ENCODE measurements at places on chromosomes 11 and 22.

GRCh38 chr11:60862171-60862570 is 5.2 kb upstream of the ZP1 start:
- DNase-seq = no peak

- DNase-seq = no peak
Observed at GRCh38 chr22:19800761-19801244, 40.2 kb downstream of the TBX1 start.

- DNase-seq = no peak
Observed at GRCh38 chr22:45125188-45125587, 38.5 kb upstream of the NUP50 start.

- DNase-seq = no peak
Observed at GRCh38 chr11:44327730-44328129, 17.8 kb upstream of the ALX4 start.

- no peak for DNase-seq
Observed at GRCh38 chr22:29342577-29343312, 27.2 kb upstream of the RASL10A start.

- DNase-seq = no peak
Observed at GRCh38 chr11:35539781-35540281, 14.4 kb upstream of the PAMR1 start.

DNA sequence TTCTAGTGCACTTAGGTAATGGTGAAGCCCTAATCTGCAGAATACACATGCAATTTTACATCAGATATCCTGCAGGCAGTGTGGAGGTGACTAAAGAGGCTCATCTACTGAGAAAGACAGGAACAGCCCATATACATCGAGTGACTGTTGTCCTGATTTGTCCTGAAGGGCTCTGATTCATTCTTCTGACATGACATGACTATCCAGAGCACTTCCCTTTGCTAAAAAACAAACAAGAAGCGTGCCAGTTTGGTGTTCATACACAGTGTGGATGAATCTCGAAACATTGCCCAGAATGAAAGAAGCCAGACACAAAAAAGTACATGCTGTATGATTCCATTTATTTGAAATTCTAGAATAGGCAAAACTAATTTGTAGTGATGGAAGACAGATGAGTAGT is 48.0 kb upstream of the AMPD3 start:
- no peak for DNase-seq

GRCh38 chr11:107496011-107496410 is 38.4 kb upstream of the CWF19L2 start:
- DNase-seq = no peak

- DNase-seq = no peak
Observed at GRCh38 chr11:68928136-68928880, 24.6 kb downstream of the IGHMBP2 start.

DNA sequence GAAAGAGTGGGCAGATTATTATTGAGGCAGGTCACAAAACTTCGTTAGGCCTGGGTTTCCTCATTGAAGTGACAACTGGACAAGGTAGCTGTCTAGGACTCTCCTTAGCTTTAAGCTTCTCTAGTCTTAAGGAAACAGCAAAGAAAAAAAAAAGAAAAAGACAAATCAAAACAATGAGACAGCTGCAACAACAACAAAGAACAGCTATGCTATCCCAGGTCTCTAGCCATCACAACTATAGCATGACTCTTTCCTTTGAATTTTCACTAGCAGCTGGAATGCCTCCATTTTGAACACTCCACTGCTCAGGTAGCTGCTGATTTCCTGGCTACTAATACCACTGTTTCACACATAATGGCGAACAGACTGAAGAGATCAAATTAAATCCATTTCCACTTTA is 302.4 kb upstream of the SORL1-AS1 start:
- DNase-seq = no peak

DNA sequence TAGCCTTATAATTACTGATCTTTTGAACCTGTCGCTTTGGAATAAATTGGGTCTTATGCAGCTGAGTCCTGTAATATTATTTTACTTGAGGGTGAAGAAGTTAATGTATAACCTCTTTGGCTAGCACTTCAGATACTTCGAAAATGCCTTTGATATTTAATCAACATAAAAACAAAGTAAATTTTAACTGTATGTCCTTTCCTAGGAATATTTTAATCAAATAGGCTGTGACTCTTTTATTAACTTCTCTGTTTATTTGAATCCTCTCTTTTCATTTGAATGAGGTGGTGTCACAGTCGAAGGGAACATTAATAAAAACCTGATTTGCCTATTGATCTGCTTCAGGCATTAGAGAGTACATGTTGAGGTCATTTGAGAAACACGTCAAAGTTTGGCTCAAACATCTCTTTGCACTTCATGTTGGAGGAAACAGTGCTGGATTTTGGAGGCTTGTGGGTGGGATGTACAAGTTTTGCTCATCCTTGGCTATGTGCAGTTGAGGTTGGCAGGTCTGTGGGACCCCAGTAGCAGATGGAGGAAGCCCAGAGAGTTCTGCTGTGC is 143.6 kb downstream of the NCAM1 start:
- DNase-seq = no peak

GRCh38 chr11:7628660-7629059 is 44.6 kb downstream of the CYB5R2 start:
- no peak for DNase-seq

GRCh38 chr22:31650391-31650790 is 11.6 kb downstream of the PISD start:
- DNase-seq = no peak

DNA sequence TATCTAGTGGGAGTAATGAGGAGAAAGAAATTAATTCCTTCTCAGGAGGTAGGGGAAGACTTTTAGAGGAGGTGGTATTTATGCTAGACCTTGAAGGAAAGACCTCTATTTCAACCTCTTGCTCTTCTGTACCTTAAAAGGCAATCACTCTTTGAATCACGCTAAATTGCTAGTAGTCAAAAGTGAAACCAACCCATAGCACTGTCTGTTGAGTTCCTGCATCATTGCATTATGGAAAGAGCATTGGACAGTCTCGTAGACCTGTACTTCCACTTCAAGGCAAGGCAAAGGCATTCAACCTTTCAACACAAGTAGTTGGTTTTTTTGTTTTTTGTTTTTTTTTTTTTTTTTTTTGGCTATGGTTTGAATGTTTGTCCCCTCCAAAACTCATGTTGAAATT is 770.4 kb downstream of the ETS1 start:
- no peak for DNase-seq

DNA sequence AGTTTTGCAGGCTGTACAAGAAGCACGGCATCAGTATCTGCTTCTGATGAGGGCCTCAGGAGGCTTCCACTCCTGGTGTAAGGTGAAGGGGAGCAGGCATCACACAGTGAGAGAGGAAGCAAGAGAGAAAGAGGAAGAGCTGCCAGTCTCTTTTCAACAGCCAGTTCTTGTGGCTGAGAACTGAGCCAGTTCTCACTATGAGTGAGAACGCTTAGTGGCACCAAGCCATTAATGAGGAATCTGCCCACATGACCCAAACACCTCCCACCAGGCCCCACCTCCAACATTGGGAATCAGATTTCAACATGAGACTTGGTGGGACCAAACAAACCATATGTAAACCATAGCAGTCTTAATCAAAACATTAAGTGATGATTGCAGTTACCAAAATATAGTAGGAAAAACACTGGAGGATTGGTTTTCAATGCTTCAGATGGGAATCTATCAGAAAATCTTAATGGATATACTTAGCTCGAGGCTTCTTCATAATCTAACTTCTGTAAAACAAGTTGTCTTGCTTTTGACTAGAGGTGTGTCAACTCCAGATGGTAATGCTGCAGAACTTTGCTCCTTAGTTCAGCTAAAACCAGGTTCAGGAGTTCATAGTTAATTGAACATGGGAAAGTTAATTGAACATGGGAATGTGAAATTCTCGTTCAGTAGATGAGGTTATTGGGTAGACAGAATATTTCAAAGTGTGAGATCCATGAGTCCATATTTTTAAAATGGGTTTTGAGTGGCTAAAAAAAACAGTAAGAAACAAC is 12.2 kb downstream of the FAR1 start:
- no peak for DNase-seq

DNA sequence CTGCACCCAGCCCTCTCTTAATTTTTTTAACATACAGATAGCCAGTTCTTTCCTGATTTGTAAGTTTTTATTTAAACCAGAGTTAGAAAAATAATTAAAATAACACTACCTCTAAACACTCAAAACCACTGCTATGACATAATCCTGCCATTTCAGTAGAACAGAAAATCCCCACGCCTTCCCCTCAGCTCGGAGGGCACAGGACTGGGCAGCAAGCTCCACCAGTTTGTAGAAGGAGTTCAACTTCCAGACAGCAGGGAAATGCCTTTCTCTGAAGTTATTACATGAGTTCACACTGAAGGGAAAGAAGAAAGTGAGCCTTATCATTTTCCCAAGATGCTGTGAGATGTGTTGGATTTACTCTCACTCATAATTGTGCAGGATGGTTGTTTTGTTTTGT is 114.4 kb downstream of the MRTFA start:
- DNase-seq = no peak

GRCh38 chr11:60367009-60367408 is 11.3 kb upstream of the MS4A7 start:
- no peak for DNase-seq

- DNase-seq = no peak
Observed at GRCh38 chr11:20162824-20163782, 2.8 kb upstream of the DBX1 start.

- peak; percentile 8 for DNase-seq
Observed at GRCh38 chr22:47199261-47199978, 437.0 kb downstream of the TBC1D22A start.

DNA sequence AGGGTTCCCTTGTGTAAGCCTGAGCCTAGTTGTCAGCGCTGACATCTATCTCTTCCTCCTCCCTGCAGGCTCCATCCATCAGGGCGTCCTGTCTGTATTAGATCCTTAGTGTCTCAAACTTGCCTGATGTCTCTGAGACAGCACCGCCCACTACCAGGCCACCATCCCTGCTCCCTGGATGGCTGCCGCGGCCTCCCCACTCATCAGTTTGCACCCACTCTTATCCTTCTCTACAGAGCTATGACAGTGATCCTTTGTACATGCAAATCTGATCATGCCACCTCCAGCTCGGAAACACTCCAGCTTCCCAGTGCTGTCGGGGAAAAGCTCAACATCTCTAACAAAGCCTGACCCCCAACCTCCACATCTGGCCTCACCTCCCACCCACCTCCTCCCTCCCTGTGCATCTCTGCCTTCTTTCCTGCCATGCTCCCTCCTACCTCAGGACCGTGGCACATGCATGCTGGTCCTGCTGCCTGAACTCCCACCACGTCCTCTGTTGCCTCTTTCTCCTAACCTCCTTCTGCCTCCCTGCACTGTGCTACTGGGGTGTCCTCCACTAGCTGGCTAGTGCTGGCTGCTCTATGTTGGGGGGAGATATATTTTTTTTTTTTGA is 61.6 kb upstream of the EIF3D start:
- no peak for DNase-seq

DNA sequence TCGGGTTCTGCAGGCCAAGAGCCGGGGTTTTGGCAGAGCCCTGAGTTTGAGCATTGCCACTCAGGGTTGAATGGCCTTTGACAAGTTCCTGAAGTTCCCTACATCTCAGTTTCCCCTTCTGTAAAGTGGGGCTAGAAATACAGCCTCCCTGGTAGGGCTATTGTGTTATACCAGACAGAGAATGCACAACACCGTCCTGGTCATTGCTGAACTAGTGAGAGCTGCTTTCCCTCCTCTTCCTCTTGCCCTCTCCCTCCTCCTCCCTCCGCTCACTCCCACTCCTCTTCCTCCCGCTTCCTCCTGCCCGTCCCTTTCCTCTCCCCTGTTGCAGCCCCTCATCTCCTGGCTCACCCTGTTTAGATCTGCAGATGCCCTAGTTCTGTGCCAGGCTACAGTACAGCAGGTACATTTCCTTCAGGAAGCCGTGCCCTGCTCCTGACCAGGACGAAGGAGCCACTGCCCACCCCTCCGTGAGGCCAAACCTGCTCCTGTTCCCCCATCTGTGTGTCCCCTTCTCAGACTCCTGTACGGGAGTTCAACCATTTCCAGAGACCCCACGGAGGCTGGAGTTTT is 91.5 kb upstream of the SHANK2 start:
- DNase-seq = no peak

DNA sequence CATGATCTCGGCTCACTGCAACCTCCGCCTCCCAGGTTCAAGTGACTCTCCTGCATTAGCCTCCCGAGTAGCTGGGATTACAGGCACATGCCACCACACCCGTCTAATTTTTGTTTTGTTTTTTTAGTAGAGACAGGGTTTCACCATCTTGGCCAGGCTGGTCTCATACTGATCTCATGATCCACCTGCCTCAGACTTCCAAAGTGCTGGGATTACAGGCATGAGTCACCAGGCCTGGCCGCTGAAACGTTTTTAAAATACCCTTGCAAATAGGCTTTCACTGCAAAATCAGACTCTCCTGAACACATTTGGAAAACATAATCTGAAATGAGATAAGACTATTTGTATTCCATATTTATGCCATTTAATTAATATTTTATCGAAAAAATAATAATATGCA is 826.1 kb upstream of the CNTN5 start:
- no peak for DNase-seq

DNA sequence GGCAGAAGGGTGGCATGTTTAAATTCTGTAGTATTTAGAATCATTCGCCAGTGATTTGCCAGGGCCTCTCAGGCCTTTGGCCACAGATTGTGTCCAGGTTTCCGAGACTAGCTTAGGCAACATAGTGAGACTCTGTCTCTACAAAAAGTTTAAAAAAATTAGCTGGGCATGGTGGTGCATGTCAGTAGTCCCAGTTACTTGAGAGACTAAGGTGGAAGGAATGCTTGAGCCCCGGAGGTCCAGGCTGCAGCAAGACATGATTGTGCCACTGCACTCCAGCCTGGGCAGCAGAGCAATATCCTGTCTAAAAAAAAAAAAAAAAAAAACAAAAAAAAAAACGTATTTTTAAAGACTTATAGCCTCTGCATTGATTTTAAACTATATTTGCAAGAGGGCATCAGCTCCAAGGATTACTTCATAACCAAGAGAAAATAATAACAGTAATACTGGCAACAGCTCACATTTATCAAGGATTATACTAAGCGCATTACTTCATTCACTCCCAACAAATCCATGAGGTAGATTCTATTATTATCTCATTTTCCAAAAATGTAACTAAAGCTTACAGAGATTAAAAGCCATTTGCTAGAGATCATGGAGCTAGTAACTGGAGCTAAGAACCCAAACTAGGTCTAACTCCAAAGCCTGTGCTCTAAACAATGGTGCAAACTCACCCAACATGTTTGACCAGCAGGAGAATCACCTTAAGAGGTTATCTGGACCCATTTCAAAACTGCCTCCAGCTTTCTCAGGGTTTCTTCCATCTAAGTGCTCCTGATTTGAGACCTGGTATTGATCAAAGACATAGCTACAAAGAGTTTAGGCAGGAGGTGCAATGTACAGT is 32.6 kb upstream of the SLC6A5 start:
- no peak for DNase-seq

- DNase-seq = no peak
Observed at GRCh38 chr22:43217285-43218030, 30.5 kb upstream of the TTLL12 start.
